ENCODE measurements at places on chromosomes 4 and X.
A peak's percentile ranks its signal among the peaks of the same experiment; 100 is the strongest.

DNA sequence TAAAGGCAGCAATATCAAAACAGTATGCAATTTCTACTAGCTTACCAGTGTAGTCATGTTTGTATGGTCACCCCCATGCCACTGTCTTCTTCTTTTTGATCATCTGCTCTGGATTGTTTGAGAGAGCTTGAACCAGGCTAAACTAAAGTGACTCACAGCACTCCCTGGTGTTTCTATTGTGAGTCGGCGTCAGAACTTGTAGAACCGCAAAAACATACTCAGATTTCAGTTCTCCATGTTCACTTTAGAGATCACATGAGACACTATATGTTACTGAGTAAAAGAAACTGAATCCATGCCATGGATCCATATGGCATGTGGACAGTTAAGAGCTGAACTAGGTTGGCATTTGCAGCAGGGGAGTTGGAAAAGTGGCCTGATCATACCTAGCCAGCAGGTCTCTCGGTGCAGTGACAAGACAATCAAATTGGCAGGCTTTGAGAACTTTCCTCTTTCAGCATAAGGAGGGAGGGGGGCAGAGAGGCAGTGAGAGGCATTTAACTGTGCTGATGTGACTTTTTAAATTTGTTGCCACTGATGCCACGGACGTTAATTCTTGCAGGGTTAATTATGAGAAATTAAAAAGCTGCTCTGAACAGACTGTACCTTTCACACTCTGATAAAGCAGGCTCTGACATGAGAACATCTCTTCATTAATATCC lies 88.4 kb downstream of the AFF2 start:
- DNase-seq = no peak

- no peak for DNase-seq
Measured at GRCh38 chr4:81221303-81222081, 6.5 kb upstream of the PRKG2 start.

DNA sequence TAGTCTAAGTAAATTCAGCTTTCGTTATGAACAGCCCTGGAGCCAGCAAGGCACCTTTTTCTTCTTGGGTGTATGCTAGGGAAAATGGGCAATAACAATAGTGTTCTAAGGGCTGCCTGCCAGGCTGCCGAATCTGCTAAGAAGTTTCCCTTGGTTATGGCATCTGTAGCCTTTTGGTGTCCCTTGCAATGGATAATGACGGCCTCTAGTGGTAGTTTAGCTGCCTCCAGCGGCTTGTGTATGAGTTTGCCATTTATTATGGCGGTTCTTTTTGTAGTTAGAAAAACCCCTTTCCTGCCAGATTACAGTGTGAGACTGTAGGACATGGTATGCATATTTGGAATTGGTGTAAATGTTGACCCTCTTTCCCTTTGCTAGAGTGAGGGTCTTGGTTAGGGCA lies 78.9 kb upstream of the SPIN4 start:
- DNase-seq = no peak

- DNase-seq = no peak
Measured at GRCh38 chr4:101237773-101238172, 109.6 kb downstream of the PPP3CA start.

GRCh38 chrX:24301060-24301459 lies 12.8 kb downstream of the SUPT20HL2 start:
- no peak for DNase-seq

DNA sequence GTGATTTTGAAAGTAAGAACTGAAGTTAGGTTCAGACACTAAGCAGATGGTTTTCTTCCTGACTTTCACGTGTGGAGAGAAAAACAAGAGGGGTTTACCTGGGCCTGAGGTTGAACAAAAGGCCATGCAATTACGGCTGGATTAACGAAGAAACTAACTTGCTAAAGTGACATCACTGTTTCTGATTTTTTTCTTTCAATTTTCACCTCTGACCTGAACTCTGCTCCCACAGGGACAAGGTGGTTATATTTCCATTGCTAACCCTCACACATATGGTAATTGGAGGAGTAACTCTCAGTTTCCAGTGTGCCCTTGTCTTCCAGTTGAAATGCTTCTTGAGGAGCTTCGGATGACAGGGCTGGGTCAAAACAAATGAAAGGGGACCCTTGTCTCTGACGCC lies 38.0 kb downstream of the MSN start:
- DNase-seq = no peak

- DNase-seq = no peak
Measured at GRCh38 chrX:45372151-45372550, 171.5 kb upstream of the DIPK2B start.

GRCh38 chr4:25043548-25043947 lies 12.8 kb upstream of the LGI2 start:
- DNase-seq = no peak

GRCh38 chrX:41009850-41010846 lies 75.1 kb upstream of the USP9X start:
- DNase-seq = peak; percentile 73

DNA sequence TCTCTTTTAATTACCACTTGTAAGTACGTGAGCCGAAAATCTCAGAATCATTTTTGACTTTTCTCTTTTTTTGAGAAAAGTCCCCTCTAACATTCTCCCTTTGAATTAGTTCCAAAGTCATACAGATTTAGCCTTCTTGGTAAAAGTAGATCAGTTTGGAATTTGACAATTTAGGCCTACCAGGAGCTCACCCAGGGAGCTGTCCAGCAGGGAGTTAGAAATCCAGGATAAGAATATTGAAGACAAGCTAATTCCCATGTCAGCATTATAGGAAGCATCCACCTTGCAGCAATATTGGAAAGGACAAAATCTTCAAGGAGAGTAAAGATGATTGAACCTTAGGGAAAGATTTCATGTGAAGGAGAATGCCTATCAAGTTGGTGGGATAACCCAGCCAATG lies 352.2 kb upstream of the CPEB2 start:
- DNase-seq = no peak

- no peak for DNase-seq
Measured at GRCh38 chrX:8346892-8347291, 117.7 kb upstream of the VCX3B start.

DNA sequence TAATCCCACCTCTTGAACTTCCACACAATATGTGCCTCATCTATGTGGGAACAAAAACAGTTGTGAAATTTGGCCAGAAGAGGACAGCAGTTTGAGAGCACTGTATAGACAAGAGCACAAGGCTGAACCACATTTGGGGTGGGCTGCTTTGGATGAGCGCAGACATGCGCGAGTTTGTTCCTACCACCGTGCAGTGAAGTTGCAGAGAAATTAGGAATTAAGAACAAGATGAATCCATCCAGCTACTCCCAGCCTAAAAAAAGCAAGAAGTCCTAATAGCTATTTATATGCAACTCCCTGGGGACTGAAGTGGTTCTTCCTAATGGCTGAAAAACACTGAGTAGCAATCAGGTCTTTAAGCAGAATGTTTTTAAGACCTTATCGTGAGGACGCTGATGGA lies 1.0 kb downstream of the GAB3 start:
- no peak for DNase-seq

DNA sequence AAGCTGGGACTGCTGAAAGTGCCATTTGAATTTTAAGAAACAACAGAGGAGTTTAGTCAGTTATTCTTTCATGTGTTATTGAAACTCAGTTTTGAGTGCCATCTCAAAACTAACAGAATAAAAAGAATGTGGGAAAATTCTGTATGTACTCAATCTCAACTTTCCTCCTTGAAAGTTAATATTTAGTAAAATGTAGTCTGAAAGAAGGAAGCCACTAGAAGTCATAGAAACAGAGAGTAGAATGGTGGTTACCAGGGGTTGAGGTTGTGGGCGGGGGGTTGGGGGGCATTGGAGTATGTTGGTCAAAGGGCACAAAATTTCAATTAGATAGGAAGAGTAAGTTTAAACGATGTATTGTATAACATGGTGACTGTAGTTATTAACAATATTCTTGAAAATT lies 628.3 kb upstream of the MAGEB2 start:
- DNase-seq = no peak

DNA sequence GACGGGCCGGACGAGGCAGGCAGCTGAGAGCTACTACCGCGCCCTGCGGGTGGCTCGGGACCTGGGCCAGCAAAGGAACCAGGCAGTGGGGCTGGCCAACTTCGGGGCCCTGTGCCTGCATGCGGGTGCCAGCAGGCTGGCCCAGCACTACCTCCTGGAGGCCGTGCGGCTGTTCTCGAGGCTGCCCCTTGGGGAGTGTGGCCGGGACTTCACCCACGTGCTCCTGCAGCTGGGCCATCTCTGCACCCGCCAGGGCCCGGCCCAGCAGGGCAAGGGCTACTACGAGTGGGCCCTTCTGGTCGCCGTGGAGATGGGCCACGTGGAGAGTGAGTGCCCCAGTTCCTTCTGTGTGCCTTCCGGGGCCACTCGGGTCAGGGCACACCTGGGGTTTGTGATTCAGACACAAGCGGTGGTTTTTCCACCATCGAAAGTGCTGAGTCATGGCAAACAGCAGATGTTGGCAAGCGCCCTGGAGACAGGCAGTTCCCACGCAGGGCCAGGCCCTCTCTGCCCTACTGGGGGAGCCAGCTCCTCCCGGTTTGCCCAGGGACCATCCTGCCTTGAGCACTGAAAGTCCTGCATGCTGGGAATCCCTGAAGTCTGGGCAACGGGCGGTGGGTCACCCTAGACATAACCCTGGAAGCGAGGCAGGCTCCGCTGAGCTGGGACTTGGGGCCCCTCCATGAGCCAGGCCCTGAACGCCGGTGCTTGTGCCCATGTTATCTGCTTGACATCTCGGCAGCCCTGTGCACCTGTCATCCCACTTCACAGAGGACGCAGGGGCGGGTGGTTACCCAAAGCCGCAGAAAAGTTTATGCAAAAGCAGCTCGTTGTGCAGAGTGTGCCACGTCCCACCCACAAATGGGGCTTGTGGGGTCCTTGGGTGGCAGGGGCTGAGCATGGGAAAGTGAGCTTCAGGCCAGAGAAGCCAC lies 29.5 kb downstream of the SH3TC1 start:
- no peak for DNase-seq

Measured in AML-193 (cell line).